Activated CD8-positive, alpha-beta memory T cell treated with anti-CD3 and anti-CD28 coated beads for 36 hours (primary cell): ENCODE measurements at places on chromosomes 7 and 10. TPM values are rescaled to one million over a fixed set of nuclear protein-coding genes. Genes with fewer than 3 reads are reported as not detected.

CALCR gene
- not detected for total RNA-seq

TCAF2 gene
- total RNA-seq: 29.4 TPM

KCNH2 gene
- total RNA-seq: 0.11 TPM

ACBD7 gene
- 0.89 TPM for total RNA-seq

RPEL1 gene
- 0.08 TPM for total RNA-seq

PRPS1L1 gene
- not detected for total RNA-seq

TAS2R5 gene
- total RNA-seq: 1.6 TPM

NKX1-2 gene
- total RNA-seq: not detected

CPEB3 gene
- total RNA-seq: 2.1 TPM

GCK gene
- 1.8 TPM for total RNA-seq

PTN gene
- total RNA-seq: not detected

AGAP9 gene
- 3.7 TPM for total RNA-seq

PAOX gene
- total RNA-seq: 5.2 TPM

TLX1 gene
- not detected for total RNA-seq

NUTM2B gene
- total RNA-seq: 0.92 TPM

MUC12 gene
- not detected for total RNA-seq

MSMB gene
- total RNA-seq: not detected

TRIP6 gene
- total RNA-seq: 33.6 TPM

GIMAP1 gene
- total RNA-seq: 4.7 TPM

DYDC2 gene
- total RNA-seq: not detected

TMEM229A gene
- not detected for total RNA-seq

NXPH1 gene
- total RNA-seq: not detected

SEMA3A gene
- 0.17 TPM for total RNA-seq

WNT8B gene
- total RNA-seq: not detected

GDF2 gene
- total RNA-seq: not detected

FBXL13 gene
- 0.78 TPM for total RNA-seq

PRSS1 gene
- not detected for total RNA-seq

JAKMIP3 gene
- total RNA-seq: 0.42 TPM

NPC1L1 gene
- not detected for total RNA-seq

EBF3 gene
- not detected for total RNA-seq

TAS2R16 gene
- total RNA-seq: not detected

MNX1 gene
- total RNA-seq: not detected

NKX2-3 gene
- total RNA-seq: not detected

UCN3 gene
- total RNA-seq: not detected

CPN1 gene
- total RNA-seq: not detected

ATG9B gene
- total RNA-seq: 6.3 TPM

NODAL gene
- total RNA-seq: not detected

DDC gene
- 0.71 TPM for total RNA-seq

GBX1 gene
- total RNA-seq: not detected

HYAL4 gene
- not detected for total RNA-seq

EN2 gene
- not detected for total RNA-seq
